ENCODE measurements at places on chromosomes 5 and 9.

- DNase-seq, result no peak
Measured at GRCh38 chr9:703392-703791, 138.1 kb upstream of the DMRT1 start.

DNA sequence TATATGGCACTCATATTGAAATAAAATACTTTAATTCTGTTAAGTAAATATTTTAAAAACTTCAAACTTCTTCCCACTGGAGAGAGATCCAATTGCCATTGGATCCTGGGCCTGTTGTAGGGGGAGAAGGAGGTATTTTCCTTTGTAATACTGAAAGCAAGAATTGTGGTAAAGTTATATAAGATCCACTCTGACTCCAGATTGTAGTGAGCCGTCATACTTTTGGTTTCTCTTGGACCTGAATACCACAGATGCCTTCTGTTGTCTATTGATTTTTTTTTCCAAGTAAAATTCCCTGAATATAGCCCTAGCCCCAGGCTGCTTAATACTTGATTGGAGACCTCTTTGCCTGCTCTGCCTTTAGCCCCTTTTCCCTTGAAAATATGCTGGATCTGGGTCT, 86.9 kb downstream of the ATG10 start:
- DNase-seq, result no peak

DNA sequence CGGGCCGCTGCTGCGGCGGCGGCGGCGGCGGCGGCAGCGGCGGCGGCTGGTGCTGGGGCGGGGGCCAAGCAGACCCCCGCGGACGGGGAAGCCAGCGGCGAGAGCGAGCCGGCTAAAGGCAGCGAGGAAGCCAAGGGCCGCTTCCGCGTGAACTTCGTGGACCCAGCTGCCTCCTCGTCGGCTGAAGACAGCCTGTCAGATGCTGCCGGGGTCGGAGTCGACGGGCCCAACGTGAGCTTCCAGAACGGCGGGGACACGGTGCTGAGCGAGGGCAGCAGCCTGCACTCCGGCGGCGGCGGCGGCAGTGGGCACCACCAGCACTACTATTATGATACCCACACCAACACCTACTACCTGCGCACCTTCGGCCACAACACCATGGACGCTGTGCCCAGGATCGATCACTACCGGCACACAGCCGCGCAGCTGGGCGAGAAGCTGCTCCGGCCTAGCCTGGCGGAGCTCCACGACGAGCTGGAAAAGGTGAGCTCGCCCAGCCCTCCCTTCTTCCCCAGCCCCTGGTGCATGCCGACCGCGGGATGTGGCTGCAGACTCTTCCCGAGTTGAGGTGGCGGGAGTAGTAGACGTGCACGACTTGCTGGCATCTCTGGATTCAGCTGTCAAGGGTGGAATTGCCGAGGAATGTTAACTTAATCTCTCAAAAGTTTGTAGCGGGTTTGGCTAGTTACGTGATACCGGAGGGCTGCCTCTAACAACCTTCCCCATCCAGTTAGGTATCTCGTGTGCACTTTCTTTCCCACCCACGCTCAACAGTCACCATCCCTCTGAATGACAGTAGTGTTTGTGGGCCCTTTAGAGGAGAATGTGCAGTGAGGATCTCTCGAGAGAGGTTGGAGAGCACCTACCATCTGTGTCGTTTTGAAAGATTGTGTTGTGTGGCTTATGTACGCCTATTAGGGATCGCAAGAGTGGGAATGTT, 932 bp downstream of the SLC12A2 start:
- DNase-seq, result no peak

GRCh38 chr9:8637626-8638025, 838.0 kb upstream of the DMAC1 start:
- DNase-seq, result no peak

GRCh38 chr9:83511051-83511450, 27.1 kb downstream of the FRMD3 start:
- DNase-seq, result peak; percentile 49

DNA sequence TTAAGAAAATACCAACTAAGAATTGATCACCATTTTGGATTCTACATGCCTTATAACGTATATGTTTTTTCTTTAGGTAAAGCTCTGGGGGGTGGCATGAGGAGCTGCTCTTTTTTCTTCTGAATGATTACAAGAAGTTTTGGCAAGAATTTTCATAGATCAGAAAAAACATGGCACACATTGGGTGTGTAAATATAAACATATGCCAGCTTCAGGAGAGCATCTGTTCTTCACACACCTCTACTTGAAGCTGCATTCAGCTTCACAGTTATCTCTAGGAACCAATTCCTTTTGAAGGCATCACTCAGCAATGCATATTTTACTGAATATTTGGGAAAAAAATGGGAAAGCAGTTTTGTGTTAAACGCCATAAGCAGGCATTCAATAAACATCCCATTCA, 122.7 kb upstream of the GHR start:
- DNase-seq, result no peak

- DNase-seq, result no peak
Measured at GRCh38 chr5:100761192-100761591, 141.9 kb downstream of the ST8SIA4 start.

DNA sequence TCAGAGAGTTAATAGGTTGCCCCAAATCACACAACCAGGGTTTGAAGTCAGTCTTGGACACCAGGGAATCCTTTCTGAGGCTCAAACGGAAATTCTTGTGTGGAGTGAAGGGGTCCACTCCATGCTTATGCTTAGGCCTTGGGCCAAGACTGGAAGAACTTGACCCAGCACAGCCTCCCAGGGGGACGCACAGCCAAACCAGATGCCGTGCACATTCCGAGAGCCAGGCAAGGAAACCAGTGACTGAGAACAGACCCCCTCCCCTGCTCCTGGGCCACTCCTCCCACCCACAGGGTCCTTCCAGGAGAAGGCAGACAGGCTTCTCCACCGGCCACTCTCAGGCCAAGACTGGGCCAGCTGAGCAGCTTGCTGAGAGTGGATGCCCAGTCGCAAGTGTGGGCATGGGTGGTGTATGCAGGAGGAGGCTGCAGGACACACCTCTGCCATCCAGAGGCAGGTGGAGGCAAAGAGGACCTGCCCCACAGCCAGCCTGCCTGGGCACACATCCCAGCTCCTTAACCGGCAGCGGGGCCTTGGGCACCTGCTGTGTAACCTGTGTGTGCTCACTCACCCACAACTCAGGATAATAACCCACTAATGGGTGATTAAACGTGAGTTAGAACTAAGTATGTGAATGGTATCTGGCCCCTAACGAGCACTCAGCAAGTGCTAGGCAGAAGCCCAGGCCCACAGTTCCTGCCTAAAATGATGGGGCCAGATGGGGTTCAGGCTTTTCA, 38.0 kb downstream of the NIPAL4 start:
- DNase-seq, result no peak

- no peak for DNase-seq
Measured at GRCh38 chr5:82347201-82347865, 69.2 kb upstream of the RPS23 start.

DNA sequence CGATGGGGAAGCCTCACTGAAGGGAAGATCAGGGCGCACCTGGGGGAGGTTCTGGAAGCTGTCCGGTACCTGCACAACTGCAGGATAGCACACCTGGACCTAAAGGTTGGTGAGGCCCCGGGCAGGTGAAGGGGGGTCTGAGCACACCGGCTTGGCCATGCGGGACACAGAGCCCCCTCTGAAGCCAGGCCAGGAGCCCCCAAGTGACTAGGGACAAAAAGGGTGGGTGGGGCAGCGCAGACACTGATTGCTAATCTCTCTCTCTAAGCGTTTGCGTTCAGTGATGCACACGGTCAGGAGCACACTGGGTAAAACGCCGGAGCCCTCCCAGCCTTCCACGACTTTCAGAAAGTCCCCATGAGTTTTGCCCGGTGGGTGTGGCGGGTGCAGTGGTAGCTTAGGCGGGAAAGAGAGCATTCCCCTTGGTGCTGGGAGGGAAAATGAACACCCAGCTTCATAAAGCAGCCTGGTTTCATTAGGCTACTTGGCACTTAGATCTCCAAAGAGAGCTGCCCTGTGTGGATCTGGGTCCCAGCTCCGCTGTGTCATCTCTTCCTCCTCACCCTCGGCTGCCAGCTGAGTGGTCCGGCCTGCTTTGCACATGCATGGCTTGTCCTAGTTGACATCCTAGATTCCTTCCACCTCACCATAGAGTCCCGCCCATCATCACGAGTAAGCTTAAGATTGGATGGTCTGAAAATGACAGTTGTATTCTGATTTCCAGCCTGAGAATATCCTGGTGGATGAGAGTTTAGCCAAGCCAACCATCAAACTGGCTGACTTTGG, 74.2 kb upstream of the OTULINL start:
- DNase-seq, result no peak

GRCh38 chr9:127139071-127139731, 16.8 kb upstream of the ANGPTL2 start:
- no peak for DNase-seq

- no peak for DNase-seq
Measured at GRCh38 chr9:110919609-110920008, 118.7 kb downstream of the LPAR1 start.

GRCh38 chr9:130987738-130988399, 21.1 kb upstream of the LAMC3 start:
- DNase-seq, result no peak

GRCh38 chr5:113273948-113274347, 160.8 kb downstream of the TSSK1B start:
- no peak for DNase-seq

GRCh38 chr5:7852988-7853387, 2.1 kb upstream of the CFAP90 start:
- DNase-seq, result no peak

- no peak for DNase-seq
Measured at GRCh38 chr5:61604076-61605025, 272.3 kb downstream of the ZSWIM6 start.

GRCh38 chr5:78778538-78778937, 130.0 kb upstream of the LHFPL2 start:
- DNase-seq, result no peak

DNA sequence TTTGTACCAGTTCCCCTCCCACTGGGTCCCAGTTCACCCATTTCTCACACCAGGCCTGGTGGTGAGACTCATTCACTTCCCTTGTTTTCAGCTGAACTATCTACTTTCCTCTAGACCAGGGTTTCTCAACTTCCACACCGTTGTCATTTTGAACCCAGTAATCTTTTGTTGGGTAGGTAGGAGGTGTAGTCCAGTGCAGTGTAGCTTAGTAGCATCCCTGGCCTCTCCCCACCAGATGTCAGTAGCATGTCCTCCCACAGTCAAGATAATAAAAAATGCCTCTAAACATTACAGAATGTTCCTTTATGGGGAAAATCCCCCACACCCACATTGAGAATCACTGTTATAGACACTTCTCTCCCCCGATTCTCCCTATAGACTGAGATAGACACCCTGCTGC, 299.1 kb downstream of the EPB41L4A start:
- DNase-seq, result no peak

DNA sequence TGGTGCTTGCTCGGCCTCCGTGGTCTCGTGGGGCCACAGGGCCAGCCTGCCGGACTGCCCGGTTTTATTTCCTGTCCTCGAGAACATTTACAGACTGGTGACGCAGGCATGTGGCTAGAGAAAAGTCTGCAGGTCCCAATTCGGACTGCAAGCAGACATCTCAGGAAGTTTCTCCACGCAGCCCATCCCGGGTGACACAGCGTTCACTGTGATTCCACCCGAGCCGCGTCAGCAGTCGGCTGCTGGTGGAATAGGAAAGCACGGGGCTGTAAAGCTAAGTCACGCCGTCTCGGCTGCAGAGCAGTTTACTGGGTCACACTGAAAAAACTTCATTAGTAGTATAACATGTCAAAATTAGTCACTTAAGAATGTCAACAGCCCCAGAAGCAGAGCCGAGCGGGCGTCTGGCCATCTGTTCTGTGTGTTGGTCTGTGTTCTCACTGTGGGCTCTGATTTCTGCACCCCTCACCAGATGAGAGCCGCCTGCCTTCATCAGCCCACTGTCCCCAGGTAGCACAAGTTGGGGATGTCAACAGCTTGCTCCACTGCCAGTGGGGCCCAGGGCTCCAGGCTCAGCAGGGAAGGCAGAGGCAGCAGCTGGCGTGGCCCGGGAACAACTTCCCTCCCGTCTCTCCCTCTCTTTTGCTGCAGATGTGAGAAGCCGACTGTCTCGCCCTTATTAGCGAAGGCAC, 363.7 kb downstream of the IRX2 start:
- no peak for DNase-seq

- DNase-seq, result no peak
Measured at GRCh38 chr5:1763548-1763911, 36.1 kb downstream of the MRPL36 start.

- no peak for DNase-seq
Measured at GRCh38 chr5:167701051-167701450, 590.4 kb upstream of the WWC1 start.

DNA sequence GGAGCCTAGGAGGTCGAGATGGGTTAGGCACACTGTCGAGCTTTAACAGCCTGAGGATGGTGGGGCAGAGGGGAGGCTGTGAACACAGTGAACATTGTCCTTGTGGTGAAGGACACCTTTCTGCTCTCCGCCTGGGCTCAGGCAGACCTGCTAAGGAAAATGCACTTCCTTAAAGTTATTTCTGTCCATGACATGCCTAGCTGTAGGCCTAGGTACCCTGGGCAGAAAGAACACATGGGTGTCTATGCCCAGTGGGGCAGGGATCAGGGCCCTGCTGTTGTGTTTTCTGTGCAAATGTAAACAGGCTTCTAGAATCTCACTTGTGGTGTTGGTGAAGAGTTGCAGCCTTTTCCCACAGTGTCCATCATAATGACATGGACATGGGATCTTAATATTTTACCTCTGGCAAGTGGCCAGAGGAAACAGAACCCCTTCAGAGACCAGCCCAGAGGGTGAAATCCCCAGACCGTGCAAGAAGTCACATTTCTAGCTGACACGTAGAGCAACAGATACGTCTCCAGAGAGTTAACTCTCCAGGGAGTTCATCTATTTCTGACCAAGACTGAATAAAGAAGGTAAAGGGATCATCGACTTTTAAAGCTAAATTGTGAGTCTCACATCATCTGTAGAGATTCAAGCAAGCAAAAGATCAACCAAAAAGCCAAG, 79.2 kb downstream of the C9orf152 start:
- DNase-seq, result no peak

DNA sequence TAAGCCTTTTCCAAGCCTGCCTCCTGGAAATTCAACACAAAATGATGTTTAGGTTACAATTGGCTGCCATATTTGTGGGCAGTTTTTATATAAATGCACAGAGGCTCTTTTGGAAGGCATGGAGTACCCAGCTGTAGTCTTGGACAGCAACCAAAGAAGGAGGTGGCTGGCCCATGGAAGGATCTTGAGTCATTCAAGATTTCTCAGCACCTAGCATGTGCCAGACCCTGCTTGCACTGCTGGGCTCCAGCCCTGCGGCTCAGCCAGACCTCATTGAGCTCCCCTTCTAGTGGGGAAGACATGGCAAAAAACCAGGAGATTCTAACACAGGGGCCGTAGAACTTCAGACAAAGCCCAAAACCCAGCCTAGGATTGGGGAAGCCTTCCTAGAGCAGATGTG, 22.1 kb downstream of the JADE2 start:
- DNase-seq, result no peak

- DNase-seq, result no peak
Measured at GRCh38 chr5:180613188-180613813, 22.0 kb upstream of the SCGB3A1 start.

GRCh38 chr9:72951520-72952380, 1.1 kb downstream of the ALDH1A1 start:
- DNase-seq, result no peak

Measured in NCI-H1436 treated with DMSO at 0.1 percent for 48 hours (cell line).